ENCODE measurements at places on chromosomes 5 and 9.

DNA sequence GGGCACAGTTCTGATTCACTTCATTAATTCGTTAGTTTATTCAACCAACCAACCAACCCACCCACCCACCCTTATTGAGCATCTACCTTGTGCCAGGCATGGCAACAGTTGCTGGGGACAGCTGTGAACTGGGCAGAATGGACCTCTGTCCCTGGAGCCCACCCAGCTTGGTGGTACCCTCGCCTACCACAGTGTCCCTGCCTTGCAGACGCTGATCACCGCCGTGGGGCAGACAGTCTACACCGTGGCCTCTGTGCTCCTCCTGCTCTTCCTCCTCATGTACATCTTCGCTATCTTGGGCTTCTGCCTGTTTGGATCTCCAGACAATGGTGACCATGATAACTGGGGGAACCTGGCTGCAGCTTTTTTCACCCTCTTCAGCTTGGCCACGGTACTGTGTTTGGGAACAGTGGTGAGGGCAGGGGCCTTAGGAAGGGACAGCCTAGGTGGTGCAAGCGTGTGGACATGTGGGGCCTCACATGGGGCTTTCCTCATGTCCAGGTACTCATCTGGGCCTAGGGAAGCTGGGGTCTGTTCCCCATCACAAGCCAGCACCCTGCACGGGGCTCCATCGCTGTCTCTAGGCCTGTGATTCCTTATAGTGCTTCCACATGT lies 26.2 kb downstream of the PITX1 start:
- no peak for DNase-seq

GRCh38 chr5:148697180-148697808 lies 43.0 kb upstream of the HTR4 start:
- DNase-seq = peak; percentile 10

GRCh38 chr9:4630836-4631235 lies 31.3 kb upstream of the PLPP6 start:
- DNase-seq = no peak

DNA sequence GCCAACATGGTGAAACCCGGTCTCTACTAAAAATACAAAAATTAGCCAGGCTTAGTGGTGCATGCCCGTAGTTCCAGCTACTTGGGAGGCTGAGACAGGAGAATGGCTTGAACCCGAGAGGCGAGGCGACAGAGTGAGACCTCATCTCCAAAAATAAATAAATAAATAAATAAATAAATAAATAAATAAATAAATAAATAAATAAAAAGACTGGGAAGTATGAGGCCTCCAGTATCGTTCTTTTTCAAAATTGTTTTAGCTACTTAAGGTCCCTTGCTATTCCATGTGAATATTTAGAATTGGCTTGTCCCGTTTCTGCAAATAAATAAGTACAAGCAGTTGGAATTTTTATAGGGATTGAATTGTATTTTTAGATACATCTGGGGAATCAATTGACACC lies 3.0 kb upstream of the SETX start:
- no peak for DNase-seq

GRCh38 chr9:113475992-113476391 lies 12.5 kb downstream of the RGS3 start:
- DNase-seq = no peak
